DMS53 (cell line): ENCODE measurements at places on chromosomes 7 and 10.
A peak's percentile ranks its signal among the peaks of the same experiment; 100 is the strongest.

GRCh38 chr7:30804078-30804661, 33.0 kb downstream of the MINDY4 start:
- DNase-seq: no peak

DNA sequence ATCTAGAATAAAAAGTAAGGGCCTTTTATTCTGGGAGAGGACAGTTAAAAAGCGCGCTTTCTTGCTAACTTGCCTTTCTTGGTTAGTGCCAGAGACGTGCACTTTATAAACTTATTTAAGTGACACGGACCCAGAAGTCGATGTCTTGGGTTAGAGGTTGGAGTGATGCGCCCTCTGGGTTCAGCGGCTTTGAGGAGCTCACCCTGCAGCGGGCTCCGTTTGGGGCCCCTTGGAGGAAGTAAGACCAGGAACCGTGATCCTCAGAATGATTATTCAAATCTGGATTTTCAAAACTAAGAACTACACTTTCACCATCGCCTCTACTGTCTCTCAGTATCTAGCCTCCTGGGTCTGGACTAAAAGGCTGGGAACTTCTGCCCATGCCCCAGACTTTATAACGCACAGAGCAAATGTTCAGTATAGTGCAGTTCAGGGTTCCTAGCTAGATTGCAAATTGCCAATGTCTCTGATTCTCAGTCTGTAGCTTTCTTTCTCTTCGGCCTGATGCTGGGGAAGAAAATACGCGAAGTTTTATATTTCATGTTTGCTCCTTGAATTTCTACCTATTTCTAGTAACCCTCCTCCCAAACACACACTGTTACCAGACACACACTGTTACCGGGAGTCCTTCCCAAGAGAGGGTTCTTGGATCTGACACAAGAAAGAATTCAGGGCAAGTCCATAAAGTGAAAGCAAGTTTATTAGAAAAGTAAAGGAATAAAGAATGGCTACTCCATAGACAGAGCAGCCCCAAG, 18.6 kb upstream of the SMO start:
- DNase-seq: no peak

GRCh38 chr10:55742487-55742886, 618.6 kb downstream of the ZWINT start:
- no peak for DNase-seq

GRCh38 chr10:116477986-116478664, 50.5 kb downstream of the PNLIPRP3 start:
- DNase-seq: no peak

DNA sequence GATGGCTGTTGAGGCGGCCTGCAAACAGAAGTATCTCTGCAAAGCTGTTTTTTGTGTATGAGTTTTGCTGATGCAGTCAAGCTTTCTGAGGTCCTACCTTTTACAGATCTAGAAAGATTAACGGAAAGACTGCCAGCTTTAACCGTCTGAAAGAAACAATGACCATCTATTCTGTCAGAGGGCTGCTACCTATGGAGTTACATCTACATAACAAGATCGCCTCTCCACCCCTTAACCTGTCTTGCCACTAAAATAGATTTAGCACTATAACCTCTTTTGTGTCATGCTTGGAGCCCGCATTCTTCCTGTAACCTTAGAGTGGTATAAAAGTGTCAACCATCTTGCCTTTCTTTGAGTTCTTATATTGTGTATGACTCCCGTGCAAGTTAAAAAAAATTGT, 291.2 kb downstream of the POM121L12 start:
- DNase-seq: no peak

- no peak for DNase-seq
These were observed 32.5 kb downstream of the C10orf71 start for GRCh38 chr10:49331431-49331830.

DNA sequence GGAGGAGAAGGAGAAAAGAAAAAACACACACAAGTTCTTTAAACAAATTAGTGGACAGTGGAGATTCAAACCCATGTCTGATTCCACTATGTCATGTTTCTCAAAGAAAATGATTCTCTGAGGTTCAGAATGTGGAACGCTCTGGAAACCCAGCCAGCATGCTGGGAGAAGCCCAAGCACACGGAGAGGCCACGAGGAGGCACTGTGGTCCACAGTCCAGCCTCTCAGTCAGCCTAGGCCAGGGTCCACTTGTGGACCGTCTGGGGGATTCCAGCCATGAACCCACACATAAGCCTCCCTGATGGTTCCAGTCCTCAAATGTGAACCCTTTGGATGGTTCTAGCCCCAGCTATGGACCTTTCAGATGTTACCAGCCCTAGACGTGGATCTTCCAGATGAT, 73.4 kb downstream of the CAV1 start:
- DNase-seq: peak; percentile 14

DNA sequence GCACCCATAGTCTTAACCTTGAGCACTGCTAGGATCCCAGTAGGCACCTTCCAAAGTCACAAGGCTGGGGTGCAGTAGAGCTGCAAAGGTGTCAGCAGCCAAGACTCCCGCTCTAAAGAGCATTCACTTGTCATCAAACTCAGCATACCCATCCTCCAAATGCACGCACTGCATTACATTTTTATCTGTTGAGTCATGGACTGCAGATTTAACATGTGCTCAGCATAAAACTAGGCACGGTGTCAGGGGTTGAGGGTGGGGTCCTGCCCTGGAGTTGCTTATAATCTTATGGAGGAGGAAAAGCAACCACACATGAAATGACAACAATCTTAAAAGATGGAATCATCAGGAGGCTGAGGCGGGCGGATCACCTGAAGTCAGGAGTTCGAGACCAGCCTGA, 102.6 kb downstream of the PARP12 start:
- no peak for DNase-seq

DNA sequence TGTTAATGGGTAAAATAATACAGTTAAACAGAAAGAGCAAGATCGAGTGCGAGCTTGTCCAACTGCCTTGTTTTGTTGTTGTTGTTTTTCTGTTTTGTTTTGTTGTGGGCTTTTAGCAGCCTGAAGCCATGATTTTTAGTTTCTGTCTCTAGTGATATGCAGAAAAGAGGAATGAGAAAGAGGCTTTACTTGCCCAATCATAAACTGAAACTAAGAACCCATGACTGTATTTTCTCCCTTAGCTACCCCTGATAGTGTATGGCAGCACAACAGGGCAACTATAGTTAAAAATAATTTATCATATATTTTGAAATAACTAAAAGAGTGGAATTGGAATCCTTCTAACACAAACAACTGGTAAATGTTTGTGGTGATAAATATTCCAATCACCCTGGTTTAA, 493.9 kb downstream of the GLRX3 start:
- no peak for DNase-seq

DNA sequence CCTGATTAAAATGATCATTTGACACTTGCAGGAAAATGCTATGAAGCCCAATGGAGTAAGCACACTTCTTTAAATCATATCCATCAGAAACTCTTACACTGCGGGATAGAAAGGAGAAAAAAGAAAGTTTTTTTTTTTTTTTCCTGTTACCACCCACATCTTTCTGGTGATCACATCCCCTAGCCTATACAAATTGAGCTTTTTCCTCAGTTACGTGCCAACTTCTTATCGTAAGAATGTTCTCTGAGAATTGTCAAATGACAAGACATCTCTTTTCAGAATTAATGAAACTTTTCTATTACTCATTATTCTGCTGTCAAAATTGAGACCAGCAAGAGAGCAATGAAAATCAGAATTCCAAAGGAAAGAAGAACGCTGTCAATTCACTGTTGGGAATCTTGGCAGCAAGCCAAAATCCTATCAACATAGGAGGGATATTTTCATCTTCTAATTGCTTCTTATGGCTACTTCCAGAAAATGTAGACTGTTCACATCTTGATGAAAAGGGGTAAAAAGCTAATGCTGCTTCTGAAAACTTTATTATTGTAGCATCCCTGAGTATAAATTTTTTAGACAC, 179.5 kb downstream of the ADAM12 start:
- DNase-seq: no peak

DNA sequence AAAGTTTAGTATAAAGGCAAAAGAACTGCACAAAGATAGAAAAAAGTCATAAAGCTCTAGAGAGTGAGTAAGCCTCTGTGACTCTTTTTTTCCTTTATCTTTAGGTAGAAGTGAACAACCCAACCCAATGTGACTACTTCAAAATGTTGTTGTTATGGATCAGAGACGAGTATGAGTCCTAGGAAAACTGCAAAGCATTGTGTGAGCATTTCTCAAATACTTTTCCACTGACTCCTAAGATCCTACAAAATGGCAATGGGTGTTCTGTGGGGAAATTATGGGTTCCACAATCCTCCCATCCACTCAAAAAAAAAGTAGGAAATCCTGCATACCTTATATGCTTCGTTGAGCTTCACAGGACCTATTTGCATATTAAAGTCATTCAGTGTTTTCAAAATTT, 177.1 kb downstream of the DGKI start:
- DNase-seq: no peak

- peak; percentile 97 for DNase-seq
These were observed 15.1 kb upstream of the MRC1 start for GRCh38 chr10:17793823-17794644.

DNA sequence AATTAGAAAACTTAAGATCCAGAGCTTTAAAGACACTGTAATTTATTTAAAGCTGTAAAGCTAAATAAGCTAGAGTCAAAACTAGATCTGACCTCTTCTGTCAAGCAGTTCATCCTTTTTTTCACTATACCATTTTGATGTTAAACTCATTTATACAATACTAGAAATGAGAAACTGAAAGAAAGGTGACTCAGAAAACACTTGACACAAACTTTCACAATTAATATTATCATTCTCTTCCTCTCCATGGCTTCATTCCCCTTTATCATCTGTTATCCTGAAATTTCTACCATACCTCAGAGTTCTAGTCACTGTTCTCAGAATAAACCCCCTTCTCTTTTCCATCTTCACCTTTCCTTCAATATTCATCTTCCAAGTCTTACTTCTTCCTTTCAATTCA, 1.3 kb downstream of the FIGNL1 start:
- no peak for DNase-seq

DNA sequence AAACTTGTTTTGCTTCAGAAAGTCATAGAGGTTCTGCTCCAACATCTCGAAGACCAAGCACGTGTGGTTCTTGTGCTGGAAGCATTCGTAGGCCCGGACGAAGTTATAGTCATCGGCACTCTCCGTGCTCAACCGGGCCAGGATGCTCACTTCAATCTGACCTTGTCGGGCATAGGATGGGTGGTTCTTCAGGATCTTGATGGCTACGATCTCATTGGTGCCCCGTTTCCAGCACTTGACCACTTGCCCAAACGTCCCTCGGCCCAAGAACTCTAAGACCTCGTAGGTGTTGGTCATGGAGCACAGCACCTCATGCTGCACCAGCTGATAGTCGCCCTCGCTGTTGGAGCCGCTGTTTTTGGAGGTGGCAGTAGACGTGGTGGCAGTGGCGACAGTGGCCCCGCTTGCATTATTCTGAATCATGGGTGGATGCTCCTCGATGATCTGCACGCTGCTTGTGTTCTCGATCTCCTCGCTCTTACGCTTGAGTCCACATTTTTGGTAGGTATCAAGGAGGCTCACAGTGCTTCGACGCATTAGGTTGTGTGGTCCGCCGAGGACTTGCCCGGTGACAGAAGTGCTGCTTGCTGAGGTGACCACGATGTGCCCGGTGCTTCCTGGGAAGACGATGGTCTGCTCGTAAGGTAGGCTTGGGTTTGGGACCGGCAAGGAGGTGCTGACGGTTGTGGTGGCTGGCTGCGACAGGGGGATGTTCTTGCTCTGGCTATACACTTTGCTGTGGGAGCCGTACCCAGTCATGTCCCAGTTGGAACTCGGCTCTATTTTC, 61.4 kb downstream of the HIPK2 start:
- no peak for DNase-seq

DNA sequence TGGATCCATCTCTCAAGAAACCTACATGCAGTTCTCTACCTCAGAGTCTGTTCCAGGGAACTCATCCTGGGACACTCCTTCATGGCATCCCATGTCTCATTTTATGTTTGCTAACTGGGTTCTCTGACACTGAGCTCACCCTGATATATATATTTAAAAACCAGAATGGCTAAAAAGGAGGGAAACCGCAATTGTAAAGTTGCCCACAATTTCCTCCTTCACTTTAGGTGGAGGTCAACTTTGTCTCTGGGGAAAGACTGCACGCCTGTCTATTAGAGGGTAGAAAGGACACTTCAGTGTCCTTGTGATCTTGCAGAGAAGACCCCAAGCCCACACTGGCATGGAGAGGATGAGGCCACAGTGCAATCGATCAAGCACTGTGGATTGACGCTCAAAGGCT, 131.7 kb downstream of the TEX36 start:
- no peak for DNase-seq

GRCh38 chr7:144035385-144035784, 13.4 kb upstream of the OR2A5 start:
- no peak for DNase-seq

GRCh38 chr10:11162828-11163599, 145.3 kb downstream of the CELF2 start:
- no peak for DNase-seq

DNA sequence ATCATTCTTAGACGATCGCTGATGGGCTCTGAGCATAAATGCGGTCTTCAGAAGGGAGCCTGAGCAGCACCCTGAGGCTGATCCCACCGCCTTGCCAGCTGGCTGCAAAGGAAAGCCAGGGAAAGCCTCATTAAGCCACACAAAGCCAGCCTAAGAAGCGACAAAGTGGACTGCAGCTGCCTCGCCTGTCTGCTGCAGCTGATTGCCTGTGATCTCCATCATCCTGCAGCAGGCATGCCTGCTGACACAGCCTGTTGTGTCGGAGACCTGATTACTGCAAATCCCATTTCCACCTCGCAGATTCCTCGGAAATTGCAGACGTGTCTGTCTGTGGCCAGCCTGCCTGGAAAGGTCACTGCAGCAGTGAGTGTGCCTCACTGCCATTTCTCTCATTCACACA, 1087.0 kb upstream of the AUTS2 start:
- DNase-seq: no peak

GRCh38 chr10:102800611-102801335, 36.4 kb downstream of the CYP17A1 start:
- DNase-seq: no peak

DNA sequence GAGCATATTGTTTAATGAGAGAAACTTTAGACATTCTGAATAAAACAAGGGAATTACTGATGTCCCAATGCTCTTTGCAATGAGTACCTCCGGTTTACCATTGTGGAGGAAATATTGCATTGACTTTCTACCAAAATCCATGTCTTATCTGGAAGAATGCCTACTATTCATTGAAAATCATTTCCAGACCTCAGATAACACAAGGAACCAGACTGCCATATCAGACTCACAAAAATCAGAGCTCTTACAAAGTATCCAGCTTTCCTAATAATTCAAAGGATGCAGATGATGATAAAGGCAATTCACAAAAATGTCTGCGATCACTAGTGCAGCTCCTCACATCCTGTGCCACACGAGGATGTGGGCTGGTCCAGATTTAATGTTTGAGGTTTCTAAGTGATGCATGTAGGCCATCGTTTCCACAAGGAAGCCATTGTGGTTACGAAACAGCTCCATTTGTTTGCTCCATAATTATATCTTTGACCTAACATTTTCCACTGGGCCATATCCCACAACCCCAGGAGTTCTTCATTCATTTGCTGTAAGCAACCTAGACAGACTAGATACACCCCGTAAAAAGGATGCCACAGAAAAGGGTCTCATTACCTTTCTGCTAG, 831.1 kb upstream of the C7orf33 start:
- DNase-seq: no peak
